ENCODE measurements at places on chromosomes 5 and 9. TPM values are rescaled to one million over a fixed set of nuclear protein-coding genes. Genes with fewer than 3 reads are reported as not detected.

The SLC4A9 gene
- not detected for total RNA-seq

The AP3S1 gene
- 87.6 TPM for total RNA-seq

The BARX1 gene
- 0.44 TPM for total RNA-seq

The PGM5 gene
- total RNA-seq = not detected

The GRIN1 gene
- total RNA-seq = not detected

GRCh38 chr5:13659391-13659790 is 285.1 kb downstream of the DNAH5 start:
- H3K27ac ChIP-seq = no peak overlapping the region
- no peaks in the 10 kb centered on the region for H3K27me3 ChIP-seq
- H3K4me3 ChIP-seq = no peak overlapping the region
- no peak for DNase-seq

DNA sequence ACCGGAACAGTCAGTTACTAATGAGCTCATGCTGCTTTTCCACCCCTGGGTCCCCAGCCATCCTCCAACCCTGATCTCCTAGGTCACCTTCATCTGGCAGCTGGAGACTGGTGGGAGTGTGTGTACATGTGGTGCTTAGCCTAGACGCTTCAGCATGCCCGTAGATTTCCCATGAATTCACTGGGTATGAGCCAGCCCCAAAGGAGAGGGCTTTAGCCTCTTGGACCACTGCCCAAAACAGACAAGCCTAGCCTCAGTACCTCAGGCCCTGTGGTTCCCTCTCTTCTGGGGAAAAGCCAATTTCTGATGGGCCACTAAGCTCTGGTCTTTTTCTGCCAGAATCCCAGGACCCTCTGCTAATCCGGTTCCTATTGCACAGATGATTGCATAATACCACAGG is 48.0 kb upstream of the ASTN2 start:
- no peak overlapping the region for H3K4me3 ChIP-seq
- no peak for DNase-seq
- no peaks in the 10 kb centered on the region for H3K36me3 ChIP-seq
- no peak overlapping the region for H3K27ac ChIP-seq

GRCh38 chr5:116517488-116517887 is 57.1 kb downstream of the SEMA6A start:
- DNase-seq = no peak
- no peak overlapping the region for H3K4me3 ChIP-seq
- H3K27ac ChIP-seq = no peak overlapping the region
- H3K4me1 ChIP-seq = no peaks in the 10 kb centered on the region
- H3K36me3 ChIP-seq = peaks cover 4% of the 10 kb centered on the region

GRCh38 chr9:93037476-93037971 is 21.0 kb upstream of the SUSD3 start:
- peak overlapping the region; percentile 8 for H3K27ac ChIP-seq
- no peaks in the 10 kb centered on the region for H3K27me3 ChIP-seq
- H3K36me3 ChIP-seq = peaks cover 5% of the 10 kb centered on the region

DNA sequence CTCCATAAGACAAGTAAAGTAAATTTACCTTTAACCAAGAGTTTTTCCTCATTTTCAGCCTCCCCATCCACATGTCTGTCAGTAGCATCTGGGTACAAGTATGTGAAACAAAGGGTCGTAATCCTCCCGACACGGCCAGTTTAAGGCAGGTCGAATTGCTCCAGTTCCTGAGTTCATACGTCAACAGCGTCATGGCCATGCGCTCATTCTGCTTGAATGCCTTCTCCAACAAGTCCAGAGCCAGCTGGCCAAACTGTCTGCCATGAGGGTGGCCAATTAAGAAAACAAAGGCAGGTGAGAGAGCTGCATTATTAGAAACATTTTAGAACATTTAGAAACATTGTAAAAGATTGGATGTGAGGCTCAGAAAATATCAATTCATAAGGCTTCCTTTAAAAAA is 87.5 kb downstream of the TRPM6 start:
- no peak overlapping the region for H3K4me3 ChIP-seq
- DNase-seq = no peak
- peaks cover 12% of the 10 kb centered on the region for H3K27me3 ChIP-seq

DNA sequence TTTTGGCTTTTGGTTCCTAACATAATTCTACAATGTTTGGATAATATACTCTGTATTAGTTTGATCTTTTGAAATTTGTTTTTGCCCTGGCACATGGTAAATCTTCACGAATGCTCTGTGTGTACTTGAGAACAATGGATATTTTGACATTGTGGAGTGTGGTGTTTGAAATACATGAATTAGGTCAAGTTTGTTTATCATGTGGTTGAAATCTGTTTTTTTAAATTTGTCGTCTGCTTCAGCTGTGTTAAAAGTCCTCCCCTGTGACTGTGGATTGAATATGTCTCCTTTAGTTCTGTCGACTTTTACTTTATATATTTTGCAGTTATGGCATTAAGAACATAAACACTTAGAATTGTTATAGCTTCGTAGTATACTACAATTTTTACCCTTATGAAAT is 60.3 kb downstream of the DUSP1 start:
- no peaks in the 10 kb centered on the region for H3K36me3 ChIP-seq
- peaks cover 22% of the 10 kb centered on the region for H3K27me3 ChIP-seq
- H3K4me3 ChIP-seq = no peak overlapping the region
- DNase-seq = no peak

GRCh38 chr9:7982907-7983306 is 183.3 kb upstream of the DMAC1 start:
- no peak for DNase-seq
- no peak overlapping the region for H3K27ac ChIP-seq
- no peak overlapping the region for H3K4me3 ChIP-seq

DNA sequence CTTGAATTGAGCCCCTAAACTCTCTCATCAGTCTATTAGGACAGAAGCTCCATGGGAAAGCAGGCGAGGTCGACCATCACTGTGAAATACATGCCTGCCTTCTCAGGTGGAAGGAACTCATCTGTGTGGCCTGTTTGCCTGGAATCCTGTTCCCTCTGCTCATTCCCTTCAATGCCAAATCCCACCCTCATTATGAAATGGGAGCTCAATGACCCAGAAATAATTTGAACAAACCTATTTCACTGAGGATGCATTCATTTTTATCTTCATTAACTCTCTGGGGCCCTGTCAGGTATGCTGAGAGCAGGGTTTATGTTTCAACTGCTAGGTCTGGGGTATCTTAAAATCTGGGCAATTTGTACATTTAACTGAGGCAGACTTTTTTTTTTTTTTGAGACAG is 142.2 kb downstream of the MED27 start:
- peaks cover 22% of the 10 kb centered on the region for H3K36me3 ChIP-seq
- no peak overlapping the region for H3K27ac ChIP-seq
- DNase-seq = no peak
- no peaks in the 10 kb centered on the region for H3K4me1 ChIP-seq
- no peaks in the 10 kb centered on the region for H3K27me3 ChIP-seq

All from activated CD4-positive, alpha-beta memory T cell treated with anti-CD3 and anti-CD28 coated beads for 36 hours (primary cell).